ENCODE measurements at places on chromosomes 1 and 21.

GRCh38 chr1:29409616-29410015 lies 173.3 kb downstream of the PTPRU start:
- DNase-seq = no peak

DNA sequence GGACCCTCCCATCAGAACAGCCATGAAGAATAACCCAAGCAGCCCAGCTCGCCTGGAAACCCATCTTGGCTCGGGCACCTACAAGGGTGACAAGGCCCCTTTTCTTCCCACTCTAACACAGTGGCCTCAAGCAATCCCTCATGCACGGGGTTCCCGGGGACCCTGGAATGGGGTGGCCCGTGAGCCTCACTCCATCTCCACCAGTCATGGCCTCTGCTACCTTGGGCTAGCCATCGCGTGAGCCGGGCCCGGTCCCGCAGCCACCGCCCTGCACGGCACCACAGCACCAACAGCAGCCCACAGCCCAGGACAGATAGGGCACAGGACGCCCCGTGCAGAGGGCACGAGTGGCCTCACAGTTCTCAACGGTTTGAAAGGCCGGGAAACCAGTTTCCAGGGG lies 19.0 kb downstream of the WDR4 start:
- no peak for DNase-seq

DNA sequence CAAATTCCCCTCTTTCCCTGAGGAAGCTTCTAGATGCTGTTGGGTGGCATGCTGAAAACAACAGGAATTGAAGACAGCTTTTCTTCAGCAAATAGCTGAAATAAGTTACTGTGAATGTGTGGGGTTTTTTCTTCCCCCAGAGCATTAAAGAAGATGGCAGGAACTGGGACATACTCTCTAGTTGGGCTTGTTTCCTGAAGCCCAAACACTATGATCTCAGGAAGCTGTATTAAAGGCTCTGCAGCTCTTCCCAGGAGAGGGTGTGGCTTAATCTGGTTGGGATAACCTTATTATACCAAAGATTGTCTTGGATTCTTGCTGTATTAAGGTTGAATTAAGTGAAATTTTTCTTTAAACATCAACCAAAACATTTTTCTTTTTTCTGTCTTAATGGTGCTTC lies 64.9 kb upstream of the LMO4 start:
- DNase-seq = no peak

- no peak for DNase-seq
These were observed 140.2 kb upstream of the SGIP1 start for GRCh38 chr1:66393586-66394287.

DNA sequence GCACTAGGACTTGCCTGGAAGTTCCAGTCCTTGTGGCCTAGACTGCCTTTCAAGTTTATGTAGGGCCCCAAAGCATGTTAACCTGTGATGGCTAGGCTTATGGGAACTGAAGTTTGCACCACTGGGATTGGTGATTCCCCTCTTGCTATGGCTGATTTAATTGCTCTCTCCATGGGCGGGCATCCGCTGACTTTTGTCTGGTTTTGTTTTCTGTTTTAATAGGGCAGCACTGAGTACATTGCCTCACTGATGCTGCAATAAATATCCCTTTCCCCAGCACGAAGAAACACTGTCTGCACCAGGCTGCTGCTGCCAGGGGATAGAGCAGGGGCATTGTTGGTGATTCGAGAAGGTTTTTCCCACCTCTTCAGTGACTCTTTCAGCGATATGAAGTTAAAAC lies 73.3 kb upstream of the PDE4B start:
- no peak for DNase-seq

DNA sequence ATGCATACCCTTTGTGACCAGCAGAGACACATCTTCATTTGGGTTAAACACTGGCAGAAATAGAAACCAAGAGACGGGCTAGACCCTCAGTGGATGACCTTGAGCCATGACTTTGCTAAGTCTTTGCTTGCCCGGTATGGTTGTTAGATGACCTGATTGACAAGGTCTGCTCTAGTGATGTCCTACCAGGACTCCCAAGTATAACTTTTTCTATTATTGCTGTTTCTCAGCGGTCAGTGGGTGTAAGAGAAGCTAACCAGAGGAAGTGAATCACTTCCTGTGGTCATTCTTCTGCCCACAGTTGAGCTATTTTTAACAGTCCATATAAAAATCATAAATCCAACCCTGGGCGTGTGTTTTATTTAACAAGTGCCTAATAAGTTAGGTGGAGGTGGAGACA lies 126.2 kb upstream of the ETS2 start:
- no peak for DNase-seq

DNA sequence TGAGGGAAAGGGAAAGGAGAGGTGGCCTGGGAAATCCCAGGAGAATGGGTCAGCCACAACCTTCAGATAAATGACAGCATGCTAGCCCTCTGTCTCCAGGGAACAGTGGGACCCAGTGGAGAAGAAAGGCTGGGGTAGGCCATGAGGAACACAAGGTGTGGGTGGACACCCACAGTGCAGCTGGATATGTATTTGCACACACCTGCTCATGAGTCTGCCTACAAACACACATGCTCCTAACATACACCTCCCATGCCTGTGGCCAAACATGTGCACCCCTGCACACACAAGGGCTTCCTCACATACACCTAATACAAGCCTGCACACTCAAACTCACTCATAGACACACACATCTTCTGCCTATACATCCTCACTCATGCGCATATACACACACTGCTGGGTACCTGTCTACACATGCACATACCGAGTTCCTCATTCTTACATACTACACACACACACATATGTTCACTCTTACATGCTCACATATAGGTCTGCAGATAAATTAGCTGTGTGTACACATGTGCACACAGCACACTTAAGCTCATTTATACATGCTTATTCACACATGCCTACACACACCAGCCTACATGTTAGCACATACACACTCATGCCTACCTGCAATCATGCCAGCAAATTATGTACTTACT lies 3.6 kb downstream of the C1orf216 start:
- no peak for DNase-seq

- no peak for DNase-seq
These were observed 41.3 kb upstream of the TACSTD2 start for GRCh38 chr1:58618303-58618702.

GRCh38 chr21:16572032-16572431 lies 842.2 kb downstream of the USP25 start:
- no peak for DNase-seq

- DNase-seq = no peak
These were observed 298.5 kb downstream of the RRAGC start for GRCh38 chr1:38561110-38561509.

GRCh38 chr21:45997205-45997494 lies 15.6 kb downstream of the COL6A1 start:
- DNase-seq = no peak
